CD4-positive, alpha-beta T cell treated with Interleukin-4 for 1 hour (primary cell): ENCODE measurements at places on chromosomes 2 and 18.

GRCh38 chr2:120323214-120323613 lies 22.7 kb upstream of the INHBB start:
- no peak for DNase-seq

DNA sequence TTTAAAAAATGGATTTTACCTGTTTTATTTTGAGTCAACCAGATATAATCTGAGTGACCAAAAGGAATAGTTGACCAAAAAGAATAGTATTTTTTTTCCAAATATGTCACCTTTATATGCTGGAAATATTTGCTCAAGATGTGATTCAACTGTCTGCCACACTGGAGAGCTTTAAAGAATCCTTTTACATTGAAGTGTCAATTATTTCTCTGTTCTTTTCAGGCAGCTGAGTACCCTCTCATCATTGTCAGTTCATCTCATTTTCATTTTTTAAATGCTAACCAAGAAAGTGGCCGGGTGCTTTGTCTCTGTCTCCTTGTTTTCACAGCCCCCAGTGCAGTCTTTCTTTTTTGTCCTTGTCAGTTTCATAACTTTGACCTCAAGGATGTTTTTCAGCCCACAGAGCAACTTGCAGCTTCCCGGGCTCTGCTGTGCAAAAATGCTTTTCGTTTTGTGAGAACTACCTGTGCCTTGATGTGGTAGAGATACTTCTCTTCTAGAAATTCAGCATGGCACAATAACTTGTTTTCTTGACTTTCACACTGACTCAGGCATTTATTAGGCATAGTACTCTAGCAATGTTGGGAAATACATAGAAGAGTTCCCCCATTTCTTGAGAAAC lies 23.4 kb upstream of the CERS6 start:
- peak; percentile 32 for DNase-seq

GRCh38 chr18:2932247-2933181 lies 80.4 kb downstream of the LPIN2 start:
- peak; percentile 86 for DNase-seq

- no peak for DNase-seq
These were observed 11.5 kb downstream of the PPP1R7 start for GRCh38 chr2:241161646-241162281.

- DNase-seq = no peak
These were observed 76.4 kb downstream of the EPHA4 start for GRCh38 chr2:221495731-221496130.

GRCh38 chr18:13269013-13269280 lies 50.4 kb downstream of the LDLRAD4 start:
- DNase-seq = no peak

- no peak for DNase-seq
These were observed 105.3 kb upstream of the UGP2 start for GRCh38 chr2:63736354-63736753.

- no peak for DNase-seq
These were observed 2.4 kb upstream of the COX7A2L start for GRCh38 chr2:42363413-42363812.

DNA sequence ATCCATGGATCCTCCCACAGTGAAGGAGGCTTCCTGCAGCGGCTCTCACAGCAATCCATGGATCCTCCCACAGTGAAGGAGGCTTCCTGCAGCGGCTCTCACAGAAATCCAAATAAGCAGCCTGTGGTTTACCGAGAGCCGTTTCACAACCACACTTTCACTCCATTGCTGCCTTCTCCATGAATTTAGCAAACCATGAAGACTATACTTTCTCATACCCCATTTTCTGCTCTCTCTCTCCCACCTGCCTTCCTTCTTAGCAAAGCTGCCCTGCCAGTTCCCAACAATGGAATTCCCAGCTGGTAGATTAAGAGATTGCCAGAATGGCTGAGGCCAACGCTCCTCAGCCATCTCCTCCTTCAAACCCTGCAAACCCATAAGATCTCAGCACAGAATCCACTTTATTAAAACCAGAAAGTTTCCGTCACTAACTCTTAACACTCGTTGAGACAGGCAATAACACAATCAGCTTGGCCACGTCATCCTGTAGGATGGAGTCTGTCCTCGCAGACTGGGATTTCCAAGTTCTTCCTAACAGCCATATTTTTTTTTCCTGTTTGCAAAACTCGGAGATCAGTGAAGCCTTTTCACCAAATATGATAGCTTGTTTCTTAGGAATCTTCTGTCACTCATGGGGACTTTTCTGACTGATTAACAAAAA lies 162.2 kb downstream of the PXDN start:
- no peak for DNase-seq

GRCh38 chr2:108330979-108331378 lies 42.3 kb downstream of the SULT1C2 start:
- no peak for DNase-seq

- DNase-seq = no peak
These were observed 119.6 kb upstream of the OTOS start for GRCh38 chr2:240259924-240260529.

DNA sequence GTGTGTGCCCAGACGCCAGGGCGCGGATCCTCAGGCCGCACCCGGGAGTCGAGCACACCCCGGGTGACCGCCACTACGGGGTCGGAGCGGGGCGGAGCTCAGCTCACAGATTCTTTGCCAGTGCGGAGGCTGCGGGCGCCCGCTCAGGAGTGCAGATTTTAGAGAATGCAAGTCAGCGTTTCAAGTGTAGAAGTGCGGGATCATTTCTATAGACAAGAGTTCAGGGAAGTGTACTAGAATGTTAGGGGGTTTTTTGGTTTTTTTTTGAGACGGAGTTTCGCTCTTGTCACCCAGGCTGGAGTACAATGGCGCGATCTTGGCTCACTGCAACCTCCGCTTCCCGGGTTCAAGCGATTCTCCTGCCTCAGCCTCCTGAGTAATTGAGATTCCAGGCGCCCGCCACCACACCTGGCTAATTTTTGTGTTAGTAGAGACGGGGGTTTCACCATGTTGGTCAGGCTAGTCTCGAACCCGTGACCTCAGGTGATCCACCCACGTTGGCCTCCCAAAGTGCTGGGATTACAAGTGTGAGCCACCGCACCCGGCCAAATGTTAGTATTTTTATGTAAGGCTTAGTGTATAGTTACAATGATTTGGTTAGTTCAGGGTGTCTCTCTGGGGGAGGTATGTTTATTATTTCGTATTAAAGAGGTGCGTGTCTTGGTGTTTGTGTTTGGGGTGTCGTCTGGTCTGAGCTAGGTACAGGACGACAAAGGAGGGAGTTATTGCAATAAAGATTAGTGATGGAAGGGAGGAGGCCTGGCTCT lies 619 bp upstream of the FAM168B start:
- DNase-seq = no peak

GRCh38 chr2:98269274-98269673 lies 77.0 kb upstream of the CNGA3 start:
- DNase-seq = peak; percentile 34

- DNase-seq = no peak
These were observed 100.8 kb downstream of the OSBPL6 start for GRCh38 chr2:178295115-178295514.

DNA sequence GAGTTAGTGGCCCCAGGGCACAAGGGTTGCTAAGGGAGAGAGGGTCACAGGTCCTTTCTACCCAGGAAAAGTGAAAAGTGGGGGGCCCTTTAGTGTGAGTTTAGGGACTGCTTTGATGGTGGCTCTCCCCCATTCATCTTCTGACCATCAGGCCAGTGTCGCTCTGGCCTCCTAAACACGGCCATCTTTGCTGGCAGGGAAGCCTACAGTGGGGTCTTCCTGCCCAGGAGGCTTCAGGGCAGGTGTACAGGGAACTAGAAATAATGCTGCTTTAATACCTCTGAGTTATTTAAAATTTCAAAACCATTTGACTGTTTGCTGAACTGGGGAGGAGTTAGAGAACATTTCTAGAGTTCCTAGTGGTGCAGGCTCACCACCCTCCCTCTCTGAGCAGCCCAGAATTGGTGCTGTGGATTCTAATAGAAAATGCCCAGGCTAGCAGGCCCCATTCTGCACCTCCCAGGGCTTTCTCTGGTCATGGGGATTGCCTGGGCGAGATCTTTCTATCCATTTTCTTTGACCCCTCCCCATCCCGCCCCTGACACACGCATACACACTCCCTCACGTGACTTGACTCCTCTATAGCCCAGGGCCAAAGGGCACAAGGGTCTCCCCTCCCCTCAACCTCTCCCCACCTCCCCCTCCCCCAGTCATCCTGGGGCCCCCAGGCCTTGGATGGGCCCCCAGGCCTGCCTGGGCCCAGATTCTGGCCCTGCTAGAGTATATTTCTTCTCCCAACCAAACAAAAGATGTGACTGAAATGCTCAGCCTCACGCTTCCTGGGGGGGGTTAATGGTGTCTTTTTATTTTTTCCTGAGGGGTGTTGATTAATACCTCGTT lies 3.1 kb downstream of the PKDCC start:
- no peak for DNase-seq

GRCh38 chr2:21095178-21095577 lies 28.6 kb upstream of the TDRD15 start:
- DNase-seq = no peak

DNA sequence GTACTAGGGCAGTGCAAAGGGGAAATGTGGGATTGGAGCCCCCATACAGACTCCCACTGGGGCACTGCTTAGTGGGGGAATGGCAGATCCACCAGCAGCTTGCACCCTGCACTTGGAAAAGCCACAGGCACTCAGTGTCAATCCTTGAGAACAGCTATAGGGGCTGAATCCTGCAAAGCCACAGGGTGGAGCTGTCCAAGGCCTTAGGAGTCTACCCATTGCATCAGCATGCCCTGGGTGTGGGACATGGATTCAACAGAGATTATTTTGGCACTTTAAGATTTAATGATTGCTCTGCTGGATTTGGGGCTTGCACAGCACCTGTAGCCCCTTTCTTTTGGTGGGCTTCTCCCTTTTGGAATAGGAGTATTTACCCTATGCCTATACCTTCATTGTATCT lies 8.6 kb upstream of the ZNF24 start:
- DNase-seq = no peak

DNA sequence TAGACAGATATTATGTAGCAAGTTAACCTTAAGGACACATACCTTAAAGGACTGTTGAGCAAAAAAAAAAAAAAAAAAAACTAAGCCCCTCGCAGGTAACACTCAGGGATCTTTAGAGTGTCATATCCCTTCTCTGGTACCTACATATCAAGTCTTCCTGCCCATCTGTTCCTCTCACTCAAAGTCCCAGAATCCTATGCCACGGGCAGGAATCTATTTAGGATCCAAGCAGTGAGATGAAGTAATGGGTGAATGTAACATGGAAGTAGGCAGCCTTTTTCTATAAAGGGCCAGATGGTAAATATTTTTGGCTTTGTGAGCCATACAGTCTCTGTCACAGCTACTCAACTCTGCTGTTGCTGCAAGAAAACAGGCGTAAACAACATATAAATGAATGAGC lies 496.7 kb downstream of the STK39 start:
- DNase-seq = no peak

- no peak for DNase-seq
These were observed 36.3 kb downstream of the PREPL start for GRCh38 chr2:44324971-44325426.

- no peak for DNase-seq
These were observed 75.7 kb downstream of the VAPA start for GRCh38 chr18:9989481-9989880.

DNA sequence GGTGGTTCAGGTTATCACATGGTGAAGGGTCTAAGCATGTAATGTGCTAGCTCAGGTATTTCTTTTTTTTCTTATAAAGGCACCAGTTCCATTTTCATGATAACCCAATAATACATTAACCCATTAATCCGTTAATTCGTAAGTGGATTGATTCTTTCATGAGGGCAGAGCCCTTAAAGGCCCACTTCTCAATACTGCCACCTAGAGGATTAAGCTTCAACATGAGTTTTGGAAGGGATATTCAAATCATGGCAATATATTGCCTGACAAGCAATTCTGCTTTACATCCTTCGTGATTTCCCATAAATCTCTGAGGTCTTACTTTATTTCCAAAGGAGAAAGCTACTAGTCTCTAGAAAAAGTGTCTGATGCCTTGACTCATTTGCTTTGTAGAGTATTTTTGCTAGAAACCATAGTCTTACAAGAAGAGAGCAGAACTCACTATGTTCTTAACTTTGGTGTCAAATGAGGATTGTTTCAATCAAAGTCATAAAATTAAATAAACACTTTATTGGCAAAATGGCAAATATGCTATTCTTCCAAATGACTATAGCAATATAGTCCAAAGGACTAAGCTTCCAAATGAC lies 271.3 kb downstream of the KCNS3 start:
- no peak for DNase-seq

DNA sequence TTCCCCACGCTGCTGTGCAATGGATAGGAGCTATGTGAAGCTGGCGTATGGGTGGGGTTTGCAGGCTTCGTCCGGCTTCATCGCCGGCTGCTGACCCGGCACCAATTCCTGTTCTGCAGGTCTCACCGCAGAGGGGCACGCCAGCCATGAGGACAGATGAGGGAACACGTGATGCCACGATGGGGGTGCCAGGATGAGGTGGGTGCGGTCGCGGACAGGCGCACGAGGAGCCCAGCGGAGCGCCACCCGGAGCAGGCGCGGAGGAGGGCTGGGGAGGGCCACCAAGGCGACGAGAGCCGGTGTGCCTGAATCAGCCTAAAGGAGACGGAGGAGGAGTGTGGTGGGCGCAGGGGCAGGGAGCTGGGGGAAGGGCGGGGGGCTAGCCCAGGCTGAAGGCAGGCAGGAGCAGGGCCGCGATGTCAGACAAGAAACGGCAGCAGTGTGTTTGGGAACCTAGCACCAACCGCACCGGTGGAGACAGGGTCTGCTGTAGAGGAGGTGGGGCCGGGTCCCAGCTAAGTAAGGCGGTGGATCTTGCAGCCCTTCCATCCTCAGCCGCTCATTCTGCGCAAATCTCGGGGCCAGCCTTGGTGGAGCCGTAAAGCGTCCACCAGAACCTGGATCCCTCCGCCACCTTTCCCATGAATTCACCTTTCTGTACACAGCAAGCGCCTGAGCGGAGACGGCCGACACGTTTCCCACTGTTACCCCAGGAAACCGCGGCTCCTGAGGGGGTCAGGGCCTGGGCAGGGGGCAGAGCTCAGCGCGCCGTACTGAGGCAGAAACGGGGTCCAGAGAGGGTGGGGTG lies 17.0 kb upstream of the CD8A start:
- peak; percentile 57 for DNase-seq

GRCh38 chr18:36539674-36540231 lies 242.2 kb downstream of the FHOD3 start:
- DNase-seq = no peak
